ENCODE measurements at places on chromosomes 4 and X.

DNA sequence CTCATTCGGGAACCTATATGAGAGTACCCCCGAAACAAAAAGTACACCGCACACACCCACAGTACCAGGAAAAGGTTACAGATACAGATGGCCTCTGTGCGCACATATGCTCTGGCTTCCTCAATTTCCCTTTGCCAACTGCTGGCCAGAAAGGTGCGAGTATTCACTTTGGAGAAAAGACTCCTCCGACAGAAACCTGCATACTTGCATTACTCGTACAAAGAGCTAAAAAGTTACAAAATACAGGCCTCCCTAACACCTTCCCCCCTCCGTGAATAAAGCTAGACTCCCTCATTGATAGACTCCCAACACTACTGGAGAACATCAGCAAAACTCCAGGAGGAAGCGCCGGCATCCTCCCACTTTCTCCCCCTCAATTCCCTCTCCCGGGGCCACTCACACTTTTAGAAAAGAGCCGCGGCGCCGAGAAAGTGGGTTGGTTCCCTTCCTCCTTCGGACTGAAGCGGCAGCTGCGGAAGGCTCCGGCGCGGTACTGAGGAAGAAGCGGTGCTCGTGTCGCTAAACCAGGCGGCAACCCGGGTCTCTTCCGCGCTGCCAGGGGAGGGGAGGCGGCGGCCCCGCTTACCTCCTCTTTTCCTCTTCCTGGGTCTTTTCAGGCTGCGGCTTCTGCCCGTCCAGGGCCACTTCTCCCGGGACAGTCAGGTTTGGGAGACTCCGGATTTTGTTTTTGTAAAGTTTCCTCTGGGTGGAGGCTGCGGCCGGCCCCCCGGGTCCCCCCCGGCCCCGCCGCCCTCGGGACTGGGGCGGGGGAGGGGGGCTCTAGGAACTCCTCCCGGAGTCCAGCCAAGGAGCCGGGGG is 1.1 kb downstream of the FBXW7 start:
- DNase-seq, result peak; percentile 42

DNA sequence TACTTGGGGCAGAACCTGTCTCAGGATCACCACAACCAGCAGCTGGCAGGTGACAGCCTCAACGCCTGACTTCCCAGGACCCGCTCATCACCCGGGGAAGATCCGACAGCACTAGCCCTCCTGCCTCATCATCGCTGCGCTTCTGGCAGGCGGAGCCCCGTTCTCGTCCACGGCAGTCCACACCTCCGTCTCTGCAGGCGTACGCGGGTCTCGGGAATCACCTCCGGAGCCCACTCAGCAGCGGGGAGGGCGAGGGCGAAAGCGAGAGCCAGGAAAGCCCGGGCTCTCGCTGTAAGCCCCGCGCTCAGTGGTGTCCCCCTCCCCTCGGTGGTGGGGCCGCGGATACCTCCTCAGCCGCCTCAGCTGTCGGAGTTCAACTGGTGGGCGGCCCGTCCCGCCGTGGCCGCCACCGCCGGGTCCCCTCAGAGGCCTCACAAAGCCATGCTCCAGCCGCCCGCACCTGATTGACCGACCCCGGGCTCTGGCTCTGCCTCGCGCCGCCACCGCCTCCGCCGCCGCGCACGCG is 518 bp upstream of the CNKSR2 start:
- peak; percentile 11 for DNase-seq

GRCh38 chr4:26343038-26343398 is 22.2 kb downstream of the RBPJ start:
- no peak for DNase-seq

- DNase-seq, result no peak
Measured at GRCh38 chr4:9870165-9870790, 88.8 kb downstream of the DRD5 start.

- DNase-seq, result no peak
Measured at GRCh38 chr4:127731406-127731805, 1.2 kb downstream of the SLC25A31 start.

DNA sequence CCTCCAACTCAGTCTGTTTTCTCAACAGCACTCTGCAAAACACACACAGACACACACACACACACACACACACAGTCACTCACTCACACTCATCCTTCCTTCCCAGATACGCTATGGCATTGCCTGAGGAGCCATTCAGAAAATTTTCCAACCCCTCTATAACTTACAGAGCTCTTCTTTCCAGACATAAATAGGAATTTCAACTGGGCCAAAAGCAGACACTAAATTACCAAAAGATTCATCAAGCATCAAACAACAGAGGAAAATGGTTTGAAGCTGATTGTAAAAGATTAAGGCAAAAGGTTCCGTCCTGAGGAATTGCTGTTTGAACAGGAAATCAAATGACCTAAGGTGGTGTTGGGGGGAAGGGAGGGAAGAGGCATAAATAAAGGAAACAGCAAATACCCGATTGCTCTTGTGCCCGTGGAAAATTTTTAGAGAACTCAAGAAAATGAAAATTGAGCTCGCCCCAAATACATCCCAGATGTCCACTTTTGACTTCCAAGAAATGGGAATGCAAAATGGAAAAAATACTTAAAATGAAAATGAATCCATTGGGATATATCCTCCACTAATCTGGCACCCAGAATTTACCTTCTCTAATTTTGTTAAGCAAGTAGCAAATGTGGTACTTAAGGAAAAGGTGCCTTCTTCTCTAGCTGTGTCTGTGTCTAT is 183.6 kb downstream of the QDPR start:
- no peak for DNase-seq

- no peak for DNase-seq
Measured at GRCh38 chr4:165909947-165910346, 36.9 kb downstream of the TLL1 start.

DNA sequence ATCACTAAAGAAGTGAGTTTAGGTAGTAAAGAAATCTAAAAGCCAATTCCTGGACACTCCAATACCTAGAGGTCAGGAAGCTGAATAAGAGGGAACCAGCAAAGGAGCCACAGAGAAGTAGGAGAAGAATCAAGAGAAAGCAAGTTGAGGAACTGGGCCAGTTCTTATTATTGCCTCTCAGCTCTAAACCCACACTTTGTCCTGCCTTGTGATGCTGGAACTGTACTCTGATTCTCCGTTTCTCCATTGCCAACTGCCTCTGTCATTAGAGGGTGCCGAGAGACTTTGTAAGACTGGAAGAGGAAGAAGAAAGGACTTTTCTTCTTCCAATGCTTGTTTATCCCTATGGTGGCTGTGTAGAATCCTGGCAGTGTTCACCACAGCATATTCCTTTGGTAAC is 38.6 kb downstream of the NSUN7 start:
- no peak for DNase-seq

DNA sequence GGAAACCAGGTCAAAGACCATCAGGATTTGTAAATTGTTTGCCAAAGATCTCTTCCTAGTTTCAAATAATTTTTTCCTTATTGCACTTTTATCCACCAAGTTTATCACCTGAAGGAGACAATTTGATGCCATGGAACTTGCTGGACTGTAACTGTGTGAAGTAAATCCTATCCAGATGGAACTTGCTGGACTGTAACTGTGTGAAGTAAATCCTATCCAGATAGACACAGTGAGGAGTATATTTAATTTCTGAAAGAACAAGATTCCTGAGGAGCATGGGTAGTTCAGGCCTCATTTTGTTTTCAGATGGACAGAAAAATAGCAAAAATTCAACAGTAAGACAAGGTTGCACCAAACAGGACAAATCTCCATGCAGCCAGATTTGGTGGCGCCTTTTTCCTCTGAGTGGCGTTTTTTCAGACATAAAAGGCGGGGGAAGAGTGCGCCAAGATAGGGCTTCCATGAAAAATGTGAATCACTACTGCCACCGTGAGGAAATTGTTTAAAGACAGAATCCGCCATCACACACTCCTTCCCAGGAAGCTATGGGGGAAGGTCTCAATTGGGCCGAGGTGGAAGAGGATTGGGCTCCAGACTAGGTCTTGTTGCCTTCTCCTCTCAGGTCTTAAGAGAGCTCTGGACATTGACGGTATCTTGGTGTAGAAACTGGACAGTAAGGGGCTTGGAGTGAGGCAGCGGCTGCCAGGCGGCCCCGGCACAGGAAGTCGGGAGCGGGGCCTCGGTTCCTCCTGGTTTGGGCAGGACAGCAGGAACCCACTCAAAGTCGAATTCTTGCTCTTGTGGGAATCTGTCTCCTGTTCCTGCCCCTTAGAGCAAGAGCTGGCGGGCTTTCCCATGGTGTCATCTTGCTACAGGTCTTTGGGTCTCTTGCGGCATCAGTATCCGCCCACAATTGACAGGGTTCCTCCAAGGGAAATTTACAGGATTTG is 234.7 kb downstream of the OR13H1 start:
- peak; percentile 77 for DNase-seq

DNA sequence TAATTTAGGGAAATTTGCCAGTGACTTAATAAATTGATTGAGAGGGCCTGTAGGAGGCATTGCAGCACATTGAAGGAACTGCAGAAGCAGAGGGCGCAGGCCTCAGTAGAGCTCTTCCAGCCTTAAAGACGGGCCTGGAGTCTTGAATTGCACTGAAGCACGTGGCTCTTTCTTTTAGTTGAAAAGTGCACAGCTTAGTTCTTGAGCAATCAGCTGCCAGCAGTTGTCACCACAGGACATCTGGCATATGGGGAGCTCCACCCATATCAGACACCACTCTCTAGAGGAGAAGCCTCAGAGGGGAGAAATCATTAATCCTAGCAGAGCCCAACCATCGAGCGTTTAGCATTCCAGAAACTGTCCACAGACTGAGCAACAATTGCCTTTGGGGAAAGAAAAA is 16.0 kb upstream of the FGF16 start:
- DNase-seq, result no peak

DNA sequence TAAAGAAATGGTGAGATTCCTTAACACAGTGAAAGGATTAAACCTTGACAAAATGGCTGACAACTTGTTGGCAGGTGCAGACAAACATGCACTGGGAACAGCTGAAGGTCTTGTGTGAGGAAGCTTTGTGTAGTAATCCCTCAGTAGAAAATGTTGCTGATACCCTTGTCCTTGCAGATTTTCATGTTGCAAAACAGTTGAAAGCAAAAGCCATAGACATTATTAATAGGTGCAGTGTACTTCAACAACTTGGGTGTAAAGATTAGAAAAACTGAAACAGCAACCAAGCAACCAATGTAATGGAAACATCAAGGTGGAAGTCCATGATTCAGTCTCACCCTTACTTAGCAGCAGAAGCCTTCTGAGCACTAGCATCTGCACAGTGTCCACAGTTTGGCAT is 29.8 kb downstream of the UGT2B7 start:
- DNase-seq, result no peak

DNA sequence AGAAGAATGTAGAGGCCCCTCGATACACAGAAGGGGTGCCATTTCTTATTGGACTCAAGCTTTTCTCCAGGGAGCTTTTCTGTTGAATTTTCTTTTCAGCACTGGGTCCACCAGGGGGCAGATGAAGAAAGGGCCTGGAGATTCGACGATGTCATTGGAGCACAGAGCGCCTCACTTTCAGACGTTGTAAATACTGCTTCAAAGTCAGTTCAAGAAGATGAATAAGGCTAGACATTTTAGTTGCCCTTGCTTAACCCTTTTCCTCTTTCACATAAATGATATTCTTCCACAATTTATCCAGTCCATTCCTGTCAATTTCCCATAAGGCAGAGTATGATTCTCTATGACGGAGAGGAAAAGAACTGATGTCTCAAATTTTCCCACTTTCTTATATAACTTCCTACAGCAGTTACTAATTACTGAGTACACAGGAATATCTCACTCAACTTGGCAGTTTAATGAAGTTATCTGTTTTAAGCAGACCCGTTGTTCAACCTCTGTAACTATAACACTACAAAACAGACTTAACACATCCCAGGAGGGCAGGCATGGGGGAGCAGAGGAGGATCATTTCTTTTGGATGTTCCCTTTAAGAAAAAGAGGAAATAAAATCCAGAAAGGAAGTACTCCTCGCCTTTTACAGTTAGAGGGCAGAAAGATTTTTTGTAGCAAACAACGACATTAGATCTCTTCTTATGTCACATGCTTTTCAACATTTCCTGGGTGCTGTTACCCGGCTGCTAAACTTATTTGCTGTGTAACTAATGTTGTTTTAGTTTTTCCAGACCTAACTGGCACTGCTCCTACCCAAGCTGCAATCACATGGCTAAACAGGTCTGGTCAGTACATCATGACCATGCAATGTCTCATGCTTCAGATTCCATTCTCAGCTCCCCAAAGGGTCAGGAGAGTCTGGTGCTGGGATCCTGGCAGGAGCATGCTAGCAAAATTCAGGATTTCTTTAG is 12.2 kb upstream of the CENPU start:
- peak; percentile 67 for DNase-seq

Measured in CD4-positive, alpha-beta T cell treated with Interferon gamma for 1 hour (primary cell).